ENCODE measurements at places on chromosomes 5 and 9. TPM values are rescaled to one million over a fixed set of nuclear protein-coding genes. Genes with fewer than 3 reads are reported as not detected.

Gene FOXE1
- 7.9 TPM for total RNA-seq

Gene OCLN
- 148 TPM for total RNA-seq

Gene ZNF169
- 2.4 TPM for total RNA-seq

Gene BTNL9
- 0.07 TPM for total RNA-seq

Gene FBXW5
- total RNA-seq = 164 TPM

Gene FOXD1
- total RNA-seq = 13.0 TPM

Gene NAIP
- total RNA-seq = 0.78 TPM

Gene CTXN3
- total RNA-seq = not detected

Gene NOXA1
- total RNA-seq = 3.3 TPM

Gene CENPK
- 4.8 TPM for total RNA-seq

Gene TERT
- total RNA-seq = not detected

Gene PCDHB3
- 0.57 TPM for total RNA-seq

Gene ZNF622
- total RNA-seq = 49.7 TPM

Gene PKD2L2
- total RNA-seq = not detected

Gene FAT2
- 33.5 TPM for total RNA-seq

Gene MAP3K1
- total RNA-seq = 14.4 TPM

Gene C9orf152
- total RNA-seq = 0.07 TPM

Gene C5orf47
- under 0.01 TPM for total RNA-seq

Gene HTR1A
- not detected for total RNA-seq

Gene CCDC192
- not detected for total RNA-seq

Gene TRAF1
- total RNA-seq = 2.3 TPM

Gene TOR2A
- total RNA-seq = 7.3 TPM

Gene TRPM6
- total RNA-seq = under 0.01 TPM

Gene PDE8B
- under 0.01 TPM for total RNA-seq

Gene FAM81B
- total RNA-seq = not detected

Gene TNFSF15
- 2.8 TPM for total RNA-seq

Gene FOXD4L6
- under 0.01 TPM for total RNA-seq

Gene CD180
- not detected for total RNA-seq

Gene ARL14EPL
- total RNA-seq = not detected

Gene RPL35
- 2,349 TPM for total RNA-seq

Gene COMMD10
- 31.8 TPM for total RNA-seq

Gene BASP1
- 218 TPM for total RNA-seq

Gene STC2
- total RNA-seq = 425 TPM

Gene CYLC2
- not detected for total RNA-seq

Gene BARX1
- total RNA-seq = not detected

Gene BAAT
- total RNA-seq = 0.07 TPM

Gene AGXT2
- not detected for total RNA-seq

Gene FAM151B
- total RNA-seq = 2.8 TPM

Gene SLC35D2
- total RNA-seq = 34.9 TPM

Data from nasal cavity respiratory epithelium epithelial cell of viscerocranial mucosa (primary cell).